ENCODE measurements at places on chromosomes 12 and 14.

- DNase-seq: no peak
These were observed 35.7 kb downstream of the DCAF5 start for GRCh38 chr14:69117020-69117767.

DNA sequence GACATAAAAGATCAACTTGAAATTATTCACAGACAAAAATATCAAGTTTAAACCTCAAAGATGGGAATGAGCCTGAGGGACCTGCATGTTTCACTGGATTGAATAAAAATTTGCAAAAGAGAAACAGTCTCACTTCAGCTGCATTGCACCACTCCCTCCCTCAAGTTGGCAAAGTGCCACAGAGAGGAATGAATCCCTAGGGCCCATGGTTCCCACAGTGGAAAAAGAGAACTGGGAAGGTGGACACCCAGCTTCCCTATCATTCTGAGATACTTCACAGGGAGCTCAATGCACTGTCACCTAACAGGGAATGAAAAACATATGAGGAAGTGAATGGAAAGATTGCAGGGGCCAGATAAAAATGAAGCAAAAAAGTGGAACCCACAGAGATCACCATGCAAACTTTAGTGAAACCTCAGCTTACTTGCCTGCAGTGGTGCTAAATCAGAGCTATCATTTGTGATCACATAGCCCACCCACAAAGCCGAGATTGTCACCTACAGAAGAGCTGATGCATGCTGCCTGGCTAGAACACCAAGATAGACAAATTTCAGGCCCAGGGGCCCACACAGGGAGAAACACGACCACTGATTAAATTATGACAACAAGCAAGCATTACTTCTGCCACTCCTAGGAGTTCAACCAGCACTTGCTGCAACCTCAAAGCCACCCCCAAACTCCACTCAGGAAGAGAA is 911.3 kb downstream of the LRFN5 start:
- no peak for DNase-seq

DNA sequence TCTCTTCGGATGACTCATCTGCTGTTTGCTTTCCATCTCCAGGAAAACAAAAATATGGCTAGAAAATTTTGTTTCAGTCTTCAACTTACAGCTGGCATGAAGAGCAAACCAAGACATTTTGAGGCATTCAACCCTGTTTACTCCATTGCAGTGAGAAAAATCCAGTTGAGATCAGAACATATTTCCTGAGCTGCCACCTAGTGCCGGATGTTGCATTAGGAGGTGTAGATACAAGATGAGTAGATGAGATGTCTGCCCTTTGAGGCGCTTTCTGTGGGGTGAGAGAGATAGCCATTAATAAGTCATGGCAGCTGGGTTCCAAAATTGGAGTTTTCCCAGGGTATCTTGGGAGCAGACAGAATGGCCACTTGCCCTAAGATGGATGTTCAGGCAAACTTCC is 171.1 kb downstream of the PRKCH start:
- no peak for DNase-seq

- no peak for DNase-seq
These were observed 225.0 kb upstream of the G2E3 start for GRCh38 chr14:30333934-30334333.

DNA sequence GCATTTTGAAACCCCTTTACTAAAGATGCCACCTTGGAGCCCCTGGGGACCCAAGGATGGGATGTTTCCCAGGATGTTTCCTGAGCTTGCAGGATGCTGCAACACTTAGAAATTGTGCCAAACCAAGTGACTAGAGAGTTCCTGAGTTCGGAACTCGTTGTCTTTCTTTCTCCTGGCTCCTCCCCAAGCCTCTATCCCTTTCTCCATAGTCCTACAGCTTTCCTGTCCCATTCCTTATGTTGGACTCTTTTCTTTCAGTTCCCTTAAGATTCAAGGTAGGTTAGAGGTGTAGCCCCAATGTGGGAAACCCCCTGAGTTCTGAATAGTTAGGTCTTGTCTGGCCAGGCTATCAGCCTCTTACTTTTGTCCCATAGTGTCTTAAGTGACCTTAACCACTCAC is 1.4 kb upstream of the KIF5A start:
- no peak for DNase-seq

- peak; percentile 40 for DNase-seq
These were observed 31.9 kb downstream of the RDH12 start for GRCh38 chr14:67733616-67734015.

- no peak for DNase-seq
These were observed 239.3 kb downstream of the TRHDE start for GRCh38 chr12:72511498-72511897.

DNA sequence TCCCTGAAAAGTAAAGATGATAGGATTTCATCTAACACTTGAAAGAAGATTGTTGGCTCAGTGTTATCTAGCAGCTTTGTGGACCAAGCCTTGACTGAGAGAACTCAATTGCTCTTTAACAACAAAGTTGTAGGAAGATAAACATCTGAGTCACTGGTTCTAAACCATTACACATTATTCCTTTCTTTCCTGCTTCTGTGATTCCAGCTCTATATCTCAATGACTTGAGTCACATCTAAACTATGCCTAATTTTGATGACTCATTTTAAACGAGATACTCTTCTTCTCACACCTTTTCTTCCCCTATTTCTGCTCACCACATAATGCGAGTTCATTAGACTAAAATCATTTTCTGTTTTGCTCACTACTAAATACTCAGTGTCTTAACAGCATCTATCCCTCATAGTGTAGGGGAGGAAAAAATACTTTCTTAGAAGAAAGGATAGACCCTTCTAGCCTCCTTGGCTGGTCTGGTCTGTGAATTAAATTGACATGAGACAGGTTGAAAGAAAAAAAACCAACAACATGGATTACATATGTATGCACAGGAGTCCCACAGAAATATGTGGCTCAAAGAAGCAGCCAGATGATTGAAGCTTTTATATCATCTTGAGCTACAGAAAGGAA is 201.4 kb downstream of the C12orf50 start:
- DNase-seq: no peak

DNA sequence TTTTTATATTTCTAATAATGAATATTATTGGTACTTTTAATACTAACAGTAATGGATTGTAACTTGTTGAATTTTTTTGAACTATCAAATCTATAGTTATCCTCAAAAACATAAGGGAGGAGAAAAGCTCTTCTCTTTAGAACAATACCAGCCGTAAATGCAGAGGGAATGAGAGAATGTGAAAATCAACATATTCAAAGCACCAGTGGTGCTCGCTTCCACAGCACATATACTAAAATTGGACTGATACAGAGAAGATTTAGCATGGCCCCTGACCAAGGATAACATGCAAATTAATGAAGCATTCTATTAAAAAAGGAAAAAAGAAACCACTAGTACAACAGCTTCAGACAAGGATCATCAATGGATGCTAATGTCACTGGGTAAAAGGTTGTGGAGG is 15.8 kb downstream of the R3HDM2 start:
- no peak for DNase-seq

GRCh38 chr12:32756476-32757066 is 874 bp upstream of the YARS2 start:
- no peak for DNase-seq

DNA sequence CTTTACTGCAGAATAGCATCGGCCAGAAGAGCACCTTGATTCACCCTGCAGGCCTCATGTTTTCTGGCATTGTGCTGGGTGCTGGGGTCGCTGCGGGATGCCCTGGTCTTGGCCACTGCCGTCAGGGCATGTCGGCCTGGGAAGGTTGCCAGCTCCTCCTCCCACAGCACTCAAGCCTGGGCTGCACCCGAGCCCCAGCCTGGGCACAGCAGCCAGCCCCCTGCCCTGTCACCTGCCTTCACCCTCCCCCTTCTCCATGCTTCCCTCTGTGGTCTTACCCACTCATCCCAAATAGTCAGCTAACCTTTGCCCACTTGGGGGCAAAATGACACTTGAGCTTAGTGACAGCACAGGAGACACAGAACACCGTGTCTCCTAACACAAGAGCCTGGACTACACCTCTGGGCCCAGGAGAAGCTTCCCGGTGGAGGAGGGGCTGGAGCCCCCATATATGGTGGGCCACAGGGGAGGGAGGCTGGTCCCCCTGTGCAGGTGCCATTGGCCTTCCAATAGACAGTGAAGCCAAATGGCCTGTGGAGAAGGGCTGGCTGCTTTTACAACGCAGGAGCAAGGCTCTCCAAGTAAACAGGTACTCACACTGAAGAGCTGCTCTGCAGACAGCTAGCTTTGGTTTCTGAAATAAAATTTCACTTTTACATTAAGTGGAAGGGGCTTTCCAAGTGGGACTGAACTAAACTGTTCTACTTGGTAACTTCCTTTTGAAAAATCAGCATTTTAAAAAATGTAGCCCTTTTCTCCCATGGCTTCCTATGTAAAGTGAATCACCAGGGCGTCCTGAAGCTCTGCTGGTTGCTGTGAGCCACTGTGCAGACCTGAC is 51.2 kb upstream of the AMN start:
- DNase-seq: no peak

DNA sequence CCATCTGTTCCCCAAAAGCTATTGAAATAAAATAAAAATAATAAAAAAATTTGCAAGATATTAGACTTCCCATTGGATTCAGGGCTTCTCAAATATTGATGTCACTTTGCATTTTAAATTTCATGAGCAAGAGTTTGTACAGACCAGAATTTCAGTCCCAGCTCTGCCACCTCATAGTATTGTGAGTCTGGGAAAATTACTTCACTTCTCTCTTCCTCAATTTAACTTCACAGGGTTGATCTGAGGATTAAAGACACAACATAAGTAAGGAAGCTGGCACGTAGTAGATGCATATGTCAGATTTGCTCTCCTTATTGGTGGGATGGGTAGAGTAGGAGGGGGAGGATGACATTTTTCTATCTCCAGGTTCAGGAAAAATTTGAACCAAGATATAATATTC is 32.8 kb downstream of the COX8C start:
- no peak for DNase-seq

GRCh38 chr12:51403159-51403558 is 12.0 kb upstream of the GALNT6 start:
- DNase-seq: no peak

GRCh38 chr14:35786856-35787255 is 22.2 kb downstream of the RALGAPA1 start:
- DNase-seq: no peak

GRCh38 chr12:132593521-132593920 is 16.9 kb downstream of the LRCOL1 start:
- DNase-seq: no peak

GRCh38 chr12:44054281-44054680 is 218.4 kb downstream of the TMEM117 start:
- DNase-seq: no peak

GRCh38 chr12:116087962-116088361 is 189.5 kb downstream of the MED13L start:
- no peak for DNase-seq

GRCh38 chr12:71746974-71747611 is 7.6 kb upstream of the RAB21 start:
- peak; percentile 36 for DNase-seq

GRCh38 chr12:26156201-26156871 is 31.5 kb upstream of the BHLHE41 start:
- DNase-seq: no peak

GRCh38 chr12:98373025-98373554 is 142.3 kb upstream of the TMPO start:
- DNase-seq: peak; percentile 47

- DNase-seq: peak; percentile 27
These were observed 56.7 kb downstream of the EPS8 start for GRCh38 chr12:15732341-15733061.

- no peak for DNase-seq
These were observed 27.6 kb downstream of the RDH12 start for GRCh38 chr14:67729072-67729885.

GRCh38 chr14:91036741-91037469 is 23.5 kb downstream of the RPS6KA5 start:
- no peak for DNase-seq

DNA sequence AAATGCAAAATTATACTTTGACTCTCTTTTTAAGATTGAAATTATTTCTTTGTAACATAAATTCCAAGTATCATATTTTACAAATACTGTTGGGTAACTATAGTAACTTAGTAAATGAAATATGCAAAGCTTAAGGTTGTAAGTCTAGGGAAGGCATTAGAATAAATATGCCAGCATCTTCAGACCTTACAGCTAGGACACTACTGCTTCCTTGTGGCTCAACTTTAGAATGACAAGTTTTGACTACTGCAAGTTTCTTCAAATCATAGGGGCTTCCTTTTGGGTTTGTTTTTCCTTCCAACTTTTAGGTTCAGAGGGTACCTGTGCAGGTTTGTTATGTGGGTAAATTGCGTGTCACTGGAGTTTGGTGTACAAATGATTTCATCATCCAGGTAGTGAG is 17.7 kb upstream of the ANP32D start:
- DNase-seq: no peak

DNA sequence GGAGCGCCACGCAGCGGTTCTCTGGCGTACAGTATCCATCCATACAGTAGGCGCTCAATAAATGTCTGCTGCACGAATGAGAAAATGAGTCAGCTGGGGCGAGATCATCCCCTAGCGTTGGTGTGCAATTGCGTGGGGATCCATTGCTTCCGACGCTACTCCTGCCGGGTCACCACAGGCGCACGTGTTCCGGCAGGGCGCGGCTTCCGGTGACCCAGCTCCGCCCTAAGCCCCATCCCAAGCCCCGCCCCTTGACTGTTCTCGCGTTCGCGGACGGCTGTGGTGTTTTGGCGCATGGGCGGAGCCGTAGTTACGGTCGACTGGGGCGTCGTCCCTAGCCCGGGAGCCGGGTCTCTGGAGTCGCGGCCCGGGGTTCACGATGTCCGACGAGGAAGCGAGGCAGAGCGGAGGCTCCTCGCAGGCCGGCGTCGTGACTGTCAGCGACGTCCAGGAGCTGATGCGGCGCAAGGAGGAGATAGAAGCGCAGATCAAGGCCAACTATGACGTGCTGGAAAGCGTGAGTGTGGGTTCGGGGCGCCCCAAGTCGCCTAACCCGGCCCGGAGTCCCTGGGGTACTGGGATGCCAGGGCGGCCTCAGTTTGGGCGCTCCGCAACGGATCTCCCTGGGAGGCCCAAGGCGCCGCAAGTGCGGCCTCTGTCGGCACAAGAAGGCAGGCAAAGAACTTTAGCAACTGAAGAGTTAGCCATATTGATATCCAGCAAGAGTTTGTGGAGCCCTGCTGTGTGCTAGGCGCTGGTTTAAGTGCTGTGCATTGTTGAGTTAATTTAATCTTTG is at the start of gene PSMD9:
PSMD9 (plus strand) TSS at position 313 of the 796 bp plus-strand sequence; CDS start at position 380, 67 bp downstream.
- DNase-seq: peak; percentile 98

GRCh38 chr14:59037086-59037485 is 151.4 kb upstream of the DAAM1 start:
- DNase-seq: no peak

DNA sequence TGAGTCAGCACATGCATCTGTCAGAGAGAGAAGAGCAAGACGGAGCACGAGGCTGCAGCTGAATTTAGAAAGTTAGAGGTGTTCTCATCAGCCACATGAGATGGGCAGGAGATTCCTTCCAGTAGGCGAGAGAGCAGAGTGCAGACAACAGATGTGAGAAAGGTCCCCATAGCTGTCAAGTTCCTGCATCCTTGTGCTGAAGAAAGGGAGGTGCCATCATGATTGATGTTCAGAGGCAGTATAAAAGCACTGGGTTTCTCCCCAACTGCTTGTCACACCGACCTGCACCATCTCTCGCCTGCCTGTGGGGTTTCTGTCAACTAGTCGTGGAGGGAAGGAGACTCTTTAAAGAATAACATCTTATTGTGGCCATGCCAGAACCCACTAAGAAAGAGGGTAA is at the start of gene MYBPC1:
MYBPC1 (plus strand) TSS at position 272 of the 400 bp plus-strand sequence; CDS start at position 372, 100 bp downstream.
- peak; percentile 73 for DNase-seq

All from muscle of back (tissue), 13 donors.